Stomach (tissue), 19 donors: ENCODE measurements at places on chromosomes 4 and X. TPM values are rescaled to one million over a fixed set of nuclear protein-coding genes. Genes with fewer than 3 reads are reported as not detected.

- no peak for DNase-seq
Measured at GRCh38 chr4:6471307-6472007, 957 bp downstream of the PPP2R2C start.

The MAGEB1 gene
- total RNA-seq: not detected

GRCh38 chr4:159237975-159238374 lies 135.1 kb downstream of the RAPGEF2 start:
- no peak for DNase-seq

The PPEF2 gene
- not detected for total RNA-seq

- no peak for DNase-seq
Measured at GRCh38 chr4:7323872-7324650, 110.7 kb downstream of the PSAPL1 start.

DNA sequence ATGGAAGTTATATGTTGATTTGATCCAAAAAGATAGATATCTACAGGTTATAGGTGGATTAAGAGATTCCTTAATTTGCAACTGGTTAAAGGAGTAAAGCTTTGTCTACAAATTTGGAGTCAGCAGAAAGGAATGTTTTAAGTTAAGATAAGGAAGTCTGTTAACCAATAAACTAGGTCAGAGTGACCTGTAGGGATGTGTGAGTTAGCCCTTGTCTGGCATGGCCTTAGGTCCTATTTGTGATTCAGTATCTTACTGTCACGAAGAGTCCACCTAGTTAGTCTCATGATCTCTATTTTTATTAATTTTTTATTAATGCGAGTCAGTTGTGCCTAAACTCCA lies 230.8 kb downstream of the INPP4B start:
- peak; percentile 8 for DNase-seq

DNA sequence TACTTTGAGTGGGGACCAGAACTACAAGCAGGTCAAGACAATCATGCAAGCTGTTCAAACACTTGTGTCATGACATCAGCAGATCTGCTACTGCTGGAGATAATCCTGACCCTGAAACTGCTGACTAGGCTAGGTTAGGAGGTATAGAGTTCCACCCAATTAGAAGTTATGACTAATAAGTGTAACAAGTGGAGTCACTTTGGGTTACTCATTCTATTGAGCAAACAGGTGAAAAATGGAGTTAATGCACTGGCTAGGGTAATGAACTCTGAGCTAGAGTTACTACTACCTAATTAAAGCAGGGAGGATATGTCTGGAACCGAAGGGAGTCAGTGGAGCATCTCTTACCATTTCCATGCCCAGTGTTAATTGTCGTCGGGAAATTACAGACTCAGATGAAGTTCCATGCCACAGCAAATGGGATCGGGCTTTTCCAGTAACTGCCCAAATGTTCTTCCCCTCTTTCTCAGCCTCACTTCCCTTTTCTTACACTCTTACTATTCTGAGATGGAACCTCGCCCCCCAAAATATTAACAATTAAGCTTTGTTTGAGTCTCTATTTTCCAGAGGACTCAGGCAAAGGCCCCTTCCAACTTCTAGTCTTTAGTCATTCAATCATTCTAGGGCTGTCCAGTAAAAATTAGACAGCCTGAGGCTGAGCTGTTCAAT lies 19.8 kb upstream of the MANBA start:
- no peak for DNase-seq

DNA sequence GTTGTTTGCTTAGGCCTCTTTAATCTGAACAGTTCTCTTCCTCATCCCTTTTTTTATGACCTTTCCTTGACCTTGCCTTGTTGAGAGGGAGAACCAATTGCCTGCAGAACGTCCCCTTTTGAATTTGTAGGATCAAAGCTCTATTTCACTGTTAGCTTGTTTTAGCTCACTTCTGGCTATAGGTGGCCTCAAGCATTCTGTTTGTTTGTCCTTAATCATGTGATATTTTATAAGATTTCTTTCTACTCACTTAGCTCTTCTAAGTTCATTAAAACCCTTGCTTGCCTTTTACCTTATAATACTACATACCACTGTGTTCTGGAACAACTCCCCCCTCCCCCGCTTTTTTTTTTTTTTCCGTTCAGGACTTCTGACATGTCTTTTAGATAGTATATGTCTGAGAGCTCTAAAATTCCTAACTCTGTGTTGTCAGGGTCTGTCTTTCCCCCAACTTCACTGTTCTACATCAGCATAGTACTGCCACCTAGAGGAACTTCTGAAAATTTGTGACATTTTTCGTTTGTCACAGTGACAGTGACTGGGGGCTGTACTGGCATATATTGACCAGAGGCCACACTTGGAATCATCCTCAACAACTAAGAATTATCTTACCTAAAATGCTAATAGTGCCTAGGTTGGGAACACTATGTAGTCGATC lies 128.5 kb downstream of the LARP7 start:
- DNase-seq: no peak

The ADRA2C gene
- 1.2 TPM for total RNA-seq

DNA sequence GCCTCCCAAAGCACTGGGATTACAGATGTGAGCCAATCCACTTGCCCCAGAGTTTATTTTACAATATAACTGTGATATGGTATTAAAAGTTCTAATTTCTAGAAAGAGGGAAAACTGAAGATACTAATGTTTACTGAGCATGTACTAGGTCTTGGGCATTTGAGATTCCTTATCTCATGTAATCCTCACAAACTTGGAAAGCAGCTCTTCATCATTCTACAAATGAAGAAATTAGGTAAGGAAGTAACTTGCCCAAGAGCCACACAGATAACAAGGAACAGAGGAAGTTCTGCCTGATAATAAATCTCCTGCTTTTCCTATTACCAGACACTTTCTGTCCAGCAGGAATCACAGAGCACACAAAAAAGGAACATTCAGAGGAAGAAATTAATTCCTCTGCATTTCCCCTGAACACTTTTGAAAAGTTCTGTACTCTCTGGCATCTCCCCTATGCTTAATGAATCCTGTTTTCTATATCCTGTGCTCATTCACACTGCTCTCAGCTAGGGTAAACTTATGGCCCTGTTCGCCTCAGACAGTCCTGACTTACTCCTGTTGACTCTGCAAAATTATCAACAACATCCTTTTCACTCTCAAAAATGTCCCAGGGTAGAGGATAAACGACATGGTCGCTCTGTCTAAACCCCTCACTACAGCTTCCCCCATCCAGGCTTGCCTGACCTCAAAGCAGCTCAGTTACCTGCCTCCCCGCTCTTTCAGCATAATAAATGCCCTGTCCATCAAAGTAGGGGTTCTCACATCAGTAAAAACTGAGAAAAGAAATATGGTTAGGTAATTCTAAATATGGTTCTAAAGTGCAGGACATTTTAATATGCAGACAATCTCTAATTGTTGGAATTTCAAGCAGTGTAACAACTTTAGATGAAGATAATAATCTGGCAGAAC lies 13.6 kb downstream of the SH3RF1 start:
- DNase-seq: no peak

The TMPRSS11D gene
- not detected for total RNA-seq

The CPE gene
- 44.5 TPM for total RNA-seq

GRCh38 chrX:31420711-31421151 lies 348.9 kb upstream of the FTHL17 start:
- DNase-seq: no peak

GRCh38 chrX:29690061-29690460 lies 525.3 kb upstream of the MAGEB2 start:
- no peak for DNase-seq

- no peak for DNase-seq
Measured at GRCh38 chr4:175263537-175263936, 345.4 kb downstream of the ADAM29 start.

The NONO gene
- total RNA-seq: 317 TPM

The ANXA10 gene
- total RNA-seq: 194 TPM

GRCh38 chr4:95190751-95191436 lies 357.9 kb downstream of the UNC5C start:
- peak; percentile 42 for DNase-seq

- DNase-seq: no peak
Measured at GRCh38 chr4:8547108-8547911, 32.9 kb upstream of the GPR78 start.

The CNGA1 gene
- not detected for total RNA-seq

- DNase-seq: no peak
Measured at GRCh38 chr4:80207172-80207583, 9.9 kb downstream of the PRDM8 start.

- peak; percentile 14 for DNase-seq
Measured at GRCh38 chrX:82333575-82333974, 1131.7 kb downstream of the SH3BGRL start.

GRCh38 chr4:147674073-147674472 lies 9.9 kb downstream of the PRMT9 start:
- DNase-seq: no peak

DNA sequence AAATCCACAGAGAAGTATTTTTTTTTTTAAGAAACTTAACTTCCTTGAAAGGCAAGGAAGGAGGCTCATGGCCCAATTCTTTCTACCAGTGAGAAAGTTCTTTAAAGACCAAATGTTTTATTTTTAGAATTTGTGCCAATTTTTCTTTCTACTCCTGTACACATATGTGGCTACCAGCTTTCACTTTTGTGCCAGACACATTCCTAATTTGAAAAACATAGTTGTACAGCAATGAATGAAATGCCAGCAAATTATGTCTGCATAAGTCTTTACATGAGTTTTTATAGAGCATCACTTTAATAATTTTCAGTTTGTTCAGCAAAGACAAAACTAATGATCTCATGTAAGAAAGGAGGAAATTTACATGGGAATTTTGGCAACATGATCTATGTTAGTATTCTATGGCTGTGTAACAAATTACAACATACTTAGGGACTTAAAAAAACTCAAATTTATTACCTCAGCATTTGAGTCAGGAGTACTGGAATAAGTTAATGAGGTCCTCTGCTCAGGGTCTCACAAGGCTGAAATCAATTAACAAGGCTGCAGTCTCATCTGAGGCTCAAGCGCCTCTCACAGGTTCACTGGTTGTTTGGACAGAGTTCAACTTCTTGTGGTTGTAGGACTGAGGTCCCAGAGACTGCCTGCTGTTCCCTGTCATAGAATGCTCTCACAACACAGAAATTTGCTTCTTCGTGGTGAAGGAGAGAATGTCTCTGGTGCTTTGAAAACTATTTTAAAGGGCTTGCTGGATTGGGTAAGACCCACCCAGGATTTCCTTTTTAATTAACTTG lies 678.2 kb upstream of the FAM241A start:
- no peak for DNase-seq

- DNase-seq: peak; percentile 43
Measured at GRCh38 chrX:48540028-48540375, 488 bp downstream of the TBC1D25 start.

DNA sequence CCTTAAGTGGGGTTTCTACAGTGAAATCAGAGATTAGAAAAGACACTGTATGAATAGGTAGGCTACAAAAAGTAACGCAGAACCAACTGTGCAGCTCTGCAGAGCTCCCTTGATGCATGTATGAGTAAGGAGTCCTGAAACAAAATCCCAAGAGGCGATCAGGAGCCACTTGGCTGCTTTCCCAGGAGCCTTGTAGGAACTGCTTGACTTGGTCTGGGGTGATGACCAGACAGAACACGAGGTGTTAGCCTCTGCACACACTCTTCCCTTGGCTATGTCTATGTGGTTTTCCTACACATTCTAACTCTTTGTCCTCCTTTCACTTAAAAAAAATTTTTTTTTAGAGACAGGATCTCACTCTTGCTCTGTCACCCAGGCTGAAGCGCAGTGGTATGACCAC lies 22.8 kb upstream of the AP1S2 start:
- DNase-seq: no peak

The CHM gene
- 13.2 TPM for total RNA-seq

The SNCA gene
- 152 TPM for total RNA-seq

DNA sequence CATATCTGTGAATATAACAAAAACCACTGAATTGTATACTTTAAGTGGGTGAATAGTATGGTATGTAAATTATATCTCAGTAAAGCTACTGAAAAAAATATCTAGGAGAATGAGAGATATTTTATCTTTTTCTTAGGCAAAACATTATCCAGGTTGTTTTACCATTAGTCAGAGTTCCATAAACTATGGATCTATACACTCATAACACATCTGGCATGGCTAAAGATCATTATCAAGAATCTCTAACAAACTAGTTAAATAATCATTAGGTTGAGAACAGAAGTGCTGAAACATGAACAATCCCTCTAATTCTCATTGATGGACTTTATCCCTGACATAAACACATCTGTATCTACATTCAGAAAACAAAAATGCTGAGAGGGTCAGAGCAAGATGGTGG lies 15.6 kb downstream of the MED14 start:
- DNase-seq: no peak

DNA sequence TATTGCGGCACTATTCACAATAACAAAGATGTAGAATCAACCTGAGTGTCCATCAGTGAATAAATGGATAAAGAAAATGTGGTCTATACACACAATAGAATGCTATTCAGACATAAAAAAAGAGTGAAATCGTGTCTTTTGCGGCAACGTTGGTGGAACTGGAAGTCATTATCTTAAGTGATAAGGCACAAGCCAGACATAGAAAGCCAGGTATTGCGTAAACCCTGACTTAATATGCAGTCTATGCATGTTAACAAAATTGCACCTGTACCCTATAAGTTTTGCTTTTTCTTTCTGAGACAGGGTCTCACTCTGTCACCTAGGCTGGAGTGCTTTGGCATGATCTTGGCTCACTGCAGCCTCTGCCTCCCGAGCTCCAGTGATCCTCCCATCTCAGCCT lies 28.6 kb downstream of the KIAA0232 start:
- DNase-seq: no peak

The RBM3 gene
- 109 TPM for total RNA-seq

DNA sequence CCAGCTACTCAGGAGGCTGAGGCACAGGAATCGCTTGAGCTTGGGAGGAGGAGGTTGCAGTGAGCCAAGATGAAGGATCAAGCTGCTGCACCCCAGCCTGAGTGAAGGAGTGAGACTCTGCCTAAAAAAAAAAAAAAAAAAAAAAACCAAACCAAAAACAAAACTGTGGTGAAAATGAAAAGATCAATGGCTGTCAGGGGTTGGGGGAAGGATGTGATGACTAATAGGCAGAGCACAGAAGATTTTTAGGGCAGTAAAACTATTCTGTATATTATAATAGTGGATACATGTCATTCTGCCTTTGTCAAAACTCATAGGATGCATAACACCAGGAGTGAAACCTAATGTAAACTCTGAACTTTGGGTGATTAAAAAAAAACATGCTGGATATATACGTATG lies 69.9 kb upstream of the ELOVL6 start:
- no peak for DNase-seq

- no peak for DNase-seq
Measured at GRCh38 chr4:56727150-56727549, 46.1 kb upstream of the HOPX start.

The PRRG1 gene
- total RNA-seq: 8.8 TPM

DNA sequence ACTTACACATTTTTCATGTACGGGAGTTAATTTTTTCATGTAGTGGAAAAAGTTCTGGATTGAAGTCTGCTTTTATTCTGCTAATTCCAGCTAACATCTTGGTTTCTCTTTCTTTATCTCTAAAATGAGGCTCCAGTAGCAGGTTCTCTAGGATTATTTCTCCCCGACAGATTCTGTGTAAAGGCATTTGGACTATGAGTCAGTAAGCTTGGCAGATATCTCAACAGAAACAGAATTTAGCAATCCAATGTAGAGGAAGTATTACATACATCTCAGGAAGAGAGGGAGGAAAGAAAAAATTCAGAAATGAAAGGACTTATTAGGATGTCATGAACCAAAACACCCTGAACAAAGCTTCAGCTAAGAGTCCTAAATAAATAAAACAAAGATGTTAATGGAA lies 1682.3 kb upstream of the TENM3 start:
- DNase-seq: no peak

The F8A1 gene
- total RNA-seq: 1.5 TPM
